Endodermal cell (in vitro differentiated cells): ENCODE measurements at places on chromosomes 3 and 15.
A peak's percentile ranks its signal among the peaks of the same experiment; 100 is the strongest.

- no peak overlapping the region for H3K4me3 ChIP-seq
- no peak for DNase-seq
- no peaks in the 10 kb centered on the region for H3K4me1 ChIP-seq
- H3K27me3 ChIP-seq: no peaks in the 10 kb centered on the region
Measured at GRCh38 chr15:76149291-76149915, 89.6 kb downstream of the TMEM266 start.

- DNase-seq: no peak
- no peak overlapping the region for H3K27ac ChIP-seq
- H3K27me3 ChIP-seq: no peaks in the 10 kb centered on the region
- peaks cover 10% of the 10 kb centered on the region for H3K4me1 ChIP-seq
Measured at GRCh38 chr15:96064351-96064756, 266.1 kb upstream of the NR2F2 start.

DNA sequence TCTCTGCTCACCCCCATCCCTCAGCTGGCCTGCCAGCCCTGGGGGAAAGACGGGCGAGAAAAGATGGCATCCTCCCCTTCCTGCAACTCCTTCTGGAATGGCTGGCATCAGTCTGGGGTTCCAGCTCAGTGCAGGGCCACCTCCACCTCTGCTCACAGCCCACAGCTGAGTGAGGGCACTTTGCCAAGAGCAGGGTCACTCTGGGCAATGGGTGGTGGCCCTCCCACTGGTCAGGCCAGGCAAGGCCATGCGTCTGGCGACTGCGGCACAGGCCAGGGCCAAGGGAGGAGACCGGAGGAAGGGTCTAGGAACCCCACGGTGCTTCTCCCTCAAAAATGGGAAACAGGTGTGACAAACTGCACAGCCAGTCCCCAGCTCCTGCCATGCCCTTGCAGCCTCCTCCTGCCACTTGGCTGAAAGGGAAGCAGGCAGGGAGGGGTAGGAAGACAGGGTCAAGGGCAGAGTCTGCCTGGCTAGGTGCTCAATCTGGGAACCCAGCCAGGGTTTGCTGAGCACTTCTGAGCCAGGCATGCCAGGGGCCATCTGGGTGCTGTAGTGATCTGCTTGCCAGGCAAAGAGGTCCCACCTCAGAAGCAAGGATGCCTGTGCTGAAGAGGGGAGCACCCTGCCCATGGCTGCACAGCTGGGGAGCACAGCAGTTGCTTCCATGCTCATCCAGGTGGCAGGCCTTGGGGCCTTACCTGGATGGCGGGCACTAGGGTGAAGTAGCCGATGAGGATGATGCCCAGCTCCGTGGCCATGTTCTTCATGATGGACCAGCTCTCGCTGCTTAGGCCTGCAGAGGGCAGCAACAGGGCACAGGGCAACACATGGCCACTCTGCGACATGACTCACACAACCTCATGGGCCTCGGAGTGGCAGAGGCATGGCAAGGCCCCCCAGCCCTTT, 41.2 kb downstream of the PTPN23 start:
- H3K36me3 ChIP-seq: peaks cover 35% of the 10 kb centered on the region
- no peaks in the 10 kb centered on the region for H3K4me1 ChIP-seq
- no peaks in the 10 kb centered on the region for H3K27me3 ChIP-seq
- peak overlapping the region; percentile 25 for H3K27ac ChIP-seq

- H3K4me1 ChIP-seq: no peaks in the 10 kb centered on the region
- no peaks in the 10 kb centered on the region for H3K36me3 ChIP-seq
- H3K27ac ChIP-seq: no peak overlapping the region
- H3K27me3 ChIP-seq: no peaks in the 10 kb centered on the region
- no peak for DNase-seq
- no peak overlapping the region for H3K4me3 ChIP-seq
Measured at GRCh38 chr3:99425930-99426329, 212.5 kb upstream of the COL8A1 start.
